ENCODE measurements at places on chromosomes 13 and 19.
A peak's percentile ranks its signal among the peaks of the same experiment; 100 is the strongest.

- no peak for DNase-seq
Measured at GRCh38 chr19:17402982-17403855, 2.2 kb downstream of the BST2 start.

GRCh38 chr19:51407511-51408131, 9.8 kb downstream of the SIGLEC10 start:
- peak; percentile 45 for DNase-seq

DNA sequence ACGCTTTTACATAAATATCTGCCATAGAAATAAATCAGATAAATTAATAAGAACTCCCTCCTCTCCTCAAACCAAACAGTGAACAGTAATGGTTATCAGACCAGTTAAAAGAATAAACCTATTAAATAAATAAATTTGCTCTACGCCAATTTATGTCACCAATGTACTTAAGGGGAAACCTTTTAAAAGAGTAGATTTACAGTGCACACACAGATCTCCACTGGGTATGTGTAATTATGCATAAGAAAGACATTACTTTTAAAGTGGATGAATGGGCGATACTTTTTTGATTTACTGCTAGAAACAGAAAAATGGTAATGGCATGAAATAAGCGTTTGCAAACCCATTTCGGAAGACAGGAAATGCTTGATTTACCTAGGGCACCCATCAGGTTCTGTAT, 34.9 kb upstream of the C19orf12 start:
- no peak for DNase-seq

- DNase-seq, result no peak
Measured at GRCh38 chr13:99743094-99743493, 228.5 kb downstream of the ZIC5 start.

DNA sequence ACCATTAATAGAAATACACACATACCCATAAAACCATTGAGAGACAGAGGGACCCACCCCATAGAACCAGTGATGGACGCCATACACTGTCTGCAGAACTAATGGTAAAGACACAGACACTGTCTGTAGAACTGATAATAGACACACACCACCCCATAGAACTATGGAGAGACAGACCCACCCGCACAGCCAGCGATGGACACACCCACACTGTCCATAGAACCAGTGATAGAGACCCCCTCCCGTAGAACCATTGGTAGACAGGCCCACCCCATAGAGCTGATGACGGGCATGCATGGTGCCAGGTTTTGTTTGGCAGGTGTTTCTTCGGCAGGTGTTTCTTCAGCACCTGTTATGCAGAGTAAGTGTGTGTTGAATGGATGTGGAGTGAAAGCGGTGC, 88.3 kb upstream of the TEX29 start:
- DNase-seq, result no peak

Measured in CD4-positive, alpha-beta T cell treated with Interleukin-1 beta for 1 hour (primary cell).